ENCODE measurements at places on chromosomes 11 and 22. TPM values are rescaled to one million over a fixed set of nuclear protein-coding genes. Genes with fewer than 3 reads are reported as not detected.

The SLC5A4 gene
- total RNA-seq = not detected

The MTMR3 gene
- total RNA-seq = 21.3 TPM

The SLC6A5 gene
- not detected for total RNA-seq

The VPREB1 gene
- total RNA-seq = not detected

The GDPD4 gene
- not detected for total RNA-seq

The C11orf91 gene
- not detected for total RNA-seq

The INPP5J gene
- under 0.01 TPM for total RNA-seq

The CSNK2A3 gene
- 1.9 TPM for total RNA-seq

The OR2AG1 gene
- total RNA-seq = not detected

All from regular cardiac myocyte (primary cell).